ENCODE measurements at places on chromosomes 7 and 10. TPM values are rescaled to one million over a fixed set of nuclear protein-coding genes. Genes with fewer than 3 reads are reported as not detected.
A peak's percentile ranks its signal among the peaks of the same experiment; 100 is the strongest.

The SSC4D gene
- 0.47 TPM for total RNA-seq

GRCh38 chr10:67487906-67488619, 207.9 kb downstream of the CTNNA3 start:
- no peak for DNase-seq
- no peaks in the 10 kb centered on the region for H3K27me3 ChIP-seq
- H3K36me3 ChIP-seq, result no peaks in the 10 kb centered on the region
- H3K4me3 ChIP-seq, result no peak overlapping the region

GRCh38 chr10:120480065-120480600, 23.1 kb downstream of the PLPP4 start:
- no peak overlapping the region for H3K4me3 ChIP-seq
- peak; percentile 9 for DNase-seq
- no peaks in the 10 kb centered on the region for H3K27me3 ChIP-seq
- H3K4me1 ChIP-seq, result no peaks in the 10 kb centered on the region

The CNPY1 gene
- not detected for total RNA-seq

GRCh38 chr7:111749625-111750024, 187.3 kb upstream of the IMMP2L start:
- no peak for DNase-seq
- no peak overlapping the region for H3K4me3 ChIP-seq
- no peak overlapping the region for H3K27ac ChIP-seq
- no peaks in the 10 kb centered on the region for H3K4me1 ChIP-seq

DNA sequence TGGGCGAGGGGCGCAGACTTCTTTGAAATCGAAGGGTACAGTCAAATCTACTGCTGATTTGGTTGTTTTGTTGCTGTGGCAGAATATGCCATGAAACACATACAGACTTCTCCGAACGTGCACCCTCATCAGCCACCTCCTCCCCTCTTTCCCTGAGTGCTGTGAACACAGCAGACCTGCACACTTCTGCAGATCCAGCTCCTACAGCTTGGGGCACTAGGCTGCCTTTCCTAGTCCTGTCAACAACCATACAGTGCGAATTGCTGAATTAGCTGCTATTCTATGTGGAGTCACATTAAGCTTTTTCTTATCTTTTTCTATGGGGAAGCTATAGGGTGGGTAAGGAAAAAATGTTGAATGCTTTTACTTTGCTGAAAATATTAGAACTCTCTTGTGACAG, 57.5 kb downstream of the COL17A1 start:
- H3K27ac ChIP-seq, result no peak overlapping the region
- H3K27me3 ChIP-seq, result no peaks in the 10 kb centered on the region
- DNase-seq, result no peak
- H3K4me1 ChIP-seq, result no peaks in the 10 kb centered on the region
- H3K36me3 ChIP-seq, result peaks cover 31% of the 10 kb centered on the region

DNA sequence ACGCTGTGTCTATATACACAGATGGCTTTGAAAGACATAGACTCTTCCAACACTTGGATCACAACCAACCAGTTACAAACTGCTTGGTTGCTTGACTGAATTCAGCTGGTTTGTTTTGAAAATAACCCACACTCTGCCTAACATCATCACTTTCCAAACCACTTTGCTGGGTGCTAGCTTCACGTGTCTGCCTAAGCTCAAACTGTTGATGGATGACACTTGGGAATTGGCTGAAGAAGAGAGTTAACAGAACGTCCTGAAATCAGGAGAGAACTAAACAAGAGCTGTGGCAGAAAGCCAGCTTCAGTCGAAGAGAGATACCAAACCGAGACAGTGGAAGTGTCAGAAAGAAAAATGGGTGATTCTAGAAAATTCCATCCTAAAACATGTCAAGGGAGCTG, 420.8 kb upstream of the AUTS2 start:
- H3K27me3 ChIP-seq, result no peaks in the 10 kb centered on the region
- H3K4me3 ChIP-seq, result no peak overlapping the region
- H3K36me3 ChIP-seq, result no peaks in the 10 kb centered on the region
- H3K27ac ChIP-seq, result no peak overlapping the region
- no peak for DNase-seq
- H3K4me1 ChIP-seq, result peaks cover 1% of the 10 kb centered on the region

All from activated CD8-positive, alpha-beta T cell treated with anti-CD3 and anti-CD28 coated beads, Interleukin-2, amount 10 ng/mL, durations not matched to agents 7 days and 5 days (primary cell).